ENCODE measurements at places on chromosomes 2 and 18.

GRCh38 chr18:515156-515815, 14.8 kb upstream of the COLEC12 start:
- no peak for DNase-seq

- DNase-seq = no peak
Measured at GRCh38 chr2:205763708-205764211, 81.5 kb downstream of the NRP2 start.

- DNase-seq = no peak
Measured at GRCh38 chr18:11818486-11819203, 32.6 kb upstream of the CHMP1B start.

GRCh38 chr2:163736433-163737189, 803 bp upstream of the FIGN start:
- peak; percentile 46 for DNase-seq

DNA sequence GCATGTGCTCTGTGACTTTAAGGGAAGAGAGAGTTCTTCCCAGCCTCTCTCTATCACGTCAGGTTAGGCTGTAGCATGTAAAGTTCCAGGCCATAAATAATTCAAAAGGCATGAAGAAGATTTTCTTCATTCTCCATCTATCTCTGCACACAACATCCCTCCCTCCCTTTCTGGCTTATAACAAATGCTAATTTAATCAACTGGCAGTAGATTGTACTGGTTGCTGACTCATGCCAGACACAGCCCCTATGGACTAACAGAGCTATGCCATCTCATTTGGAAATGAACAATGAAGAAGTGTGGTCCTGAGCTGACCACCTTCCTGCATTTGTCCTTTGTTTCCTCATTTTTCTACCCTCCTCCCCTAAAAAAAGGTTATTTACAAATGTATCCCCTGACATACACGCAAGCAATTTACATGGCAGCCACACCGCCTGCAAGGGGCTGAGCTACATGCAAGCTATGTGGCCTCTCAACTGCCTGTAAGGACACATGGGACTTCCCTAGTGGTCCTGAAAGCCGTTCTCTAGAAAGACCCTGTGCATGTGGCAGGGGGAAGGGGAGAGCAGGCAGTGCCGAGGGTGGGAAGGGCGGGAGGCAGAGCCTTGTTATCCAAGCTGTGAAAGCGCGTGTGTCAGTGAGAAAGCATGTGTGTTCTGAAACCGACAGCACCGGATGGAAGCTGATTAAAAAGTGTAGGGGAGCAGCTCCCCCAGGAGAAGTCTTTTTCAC, 90.9 kb upstream of the KLF7 start:
- DNase-seq = no peak

DNA sequence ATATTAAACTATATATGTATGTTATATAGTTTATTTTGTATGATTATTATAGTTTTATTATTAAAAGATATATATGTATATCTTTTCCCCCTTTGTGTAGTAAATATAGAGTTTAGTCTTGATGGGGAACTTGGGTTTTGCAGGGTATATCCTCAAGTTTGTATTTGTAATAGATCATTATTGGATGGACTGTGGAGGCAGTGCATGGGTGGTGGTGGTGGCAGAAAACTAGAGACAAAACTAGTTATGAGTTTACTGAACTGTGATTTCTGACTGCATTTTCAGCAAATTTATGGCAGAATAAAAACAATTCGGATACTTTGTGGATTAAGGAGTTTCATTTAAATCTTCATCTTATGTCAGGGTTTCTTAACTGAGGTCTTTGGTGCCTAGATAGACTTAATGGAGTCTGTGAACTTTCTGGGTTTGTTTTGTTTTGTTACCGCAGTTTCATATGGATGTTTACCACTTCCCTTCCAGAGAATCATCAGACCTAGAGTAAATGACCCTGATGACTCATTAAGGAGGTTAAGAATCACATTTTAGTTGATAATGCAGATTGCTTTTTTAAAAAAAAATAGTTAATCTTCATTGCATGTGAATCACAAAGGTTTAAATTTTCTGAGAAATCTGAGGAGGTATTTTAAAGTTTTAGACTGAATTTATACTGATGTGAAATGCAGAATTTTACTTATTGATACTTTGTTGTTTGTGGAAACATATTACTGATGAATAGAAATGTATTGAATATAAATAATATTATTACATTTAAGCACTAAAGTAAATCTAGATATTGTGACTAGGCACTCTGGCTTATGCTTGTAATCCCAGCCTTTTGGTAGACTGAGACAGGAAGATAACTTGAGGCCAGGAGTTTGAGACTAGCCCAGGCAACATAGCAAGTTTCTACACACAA, 14.5 kb downstream of the EPC2 start:
- DNase-seq = no peak

DNA sequence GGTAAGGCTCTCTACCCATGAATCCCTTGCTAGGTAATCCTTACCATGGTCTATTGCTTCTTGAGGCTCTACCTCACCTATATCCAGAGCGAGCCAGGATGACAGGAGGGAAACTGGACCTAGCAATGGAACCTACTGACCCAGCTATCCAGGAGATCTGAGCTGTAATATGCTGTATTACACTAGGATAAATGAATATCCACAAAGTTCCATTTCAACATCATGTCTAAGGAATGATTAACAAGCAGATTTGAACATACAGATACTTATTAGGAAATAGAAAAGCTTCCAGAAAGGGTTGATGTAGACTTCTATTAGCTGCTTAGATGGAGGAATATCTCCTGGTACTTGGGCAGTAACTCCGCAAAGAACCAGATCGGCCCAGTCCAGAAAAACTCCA, 110.1 kb downstream of the BAZ2B start:
- no peak for DNase-seq

- DNase-seq = no peak
Measured at GRCh38 chr2:57465067-57465466, 581.5 kb upstream of the VRK2 start.

DNA sequence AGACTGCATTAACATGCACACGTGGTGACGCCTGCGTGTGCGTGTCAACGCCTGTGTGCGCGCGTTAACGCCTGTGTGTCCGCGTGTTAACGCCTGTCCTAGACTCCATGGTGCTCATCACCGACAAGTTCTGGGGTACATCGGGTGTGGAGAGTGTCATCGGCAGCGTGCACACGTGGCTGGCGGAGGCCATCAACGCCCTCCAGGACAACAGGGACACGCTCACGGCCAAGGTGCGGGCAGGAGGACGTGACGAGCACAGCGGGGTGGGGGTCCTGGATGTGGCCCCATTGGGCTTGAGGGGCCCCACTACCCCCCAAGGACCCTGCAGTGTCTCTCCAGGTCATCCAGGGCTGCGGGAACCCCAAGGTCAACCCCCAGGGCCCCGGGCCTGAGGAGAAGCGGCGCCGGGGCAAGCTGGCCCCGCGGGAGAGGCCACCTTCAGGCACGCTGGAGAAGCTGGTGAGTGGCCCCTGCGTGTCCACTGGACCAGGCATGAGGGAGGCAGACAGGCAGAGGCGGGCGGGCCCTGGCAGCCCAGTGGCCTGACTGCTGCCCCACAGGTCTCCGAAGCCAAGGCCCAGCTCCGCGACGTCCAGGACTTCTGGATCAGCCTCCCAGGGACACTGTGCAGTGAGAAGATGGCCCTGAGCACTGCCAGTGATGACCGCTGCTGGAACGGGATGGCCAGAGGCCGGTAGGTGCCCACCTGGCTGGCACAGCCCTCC, 29.2 kb downstream of the GPC1 start:
- peak; percentile 10 for DNase-seq

DNA sequence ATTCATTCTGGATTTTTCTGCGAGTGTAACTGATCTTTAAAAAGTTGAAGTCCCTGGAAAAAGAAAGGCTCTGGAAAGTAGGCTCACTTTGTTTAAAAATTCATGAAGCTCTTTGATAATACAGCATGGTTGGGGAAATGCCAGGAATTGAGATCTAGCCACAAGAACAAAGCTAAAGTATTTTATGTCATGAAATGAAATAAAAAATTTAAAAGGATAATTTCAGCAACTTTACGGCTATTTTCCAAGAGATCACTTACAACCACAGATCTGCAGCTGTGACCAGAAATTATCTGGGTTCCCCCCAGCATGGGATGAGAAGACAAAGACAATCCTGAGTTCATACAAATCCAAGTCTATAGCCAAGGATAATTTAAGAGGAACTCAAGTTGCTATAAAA, 25.3 kb upstream of the RFX8 start:
- no peak for DNase-seq

GRCh38 chr2:103605071-103605780, 843.4 kb downstream of the TMEM182 start:
- no peak for DNase-seq

DNA sequence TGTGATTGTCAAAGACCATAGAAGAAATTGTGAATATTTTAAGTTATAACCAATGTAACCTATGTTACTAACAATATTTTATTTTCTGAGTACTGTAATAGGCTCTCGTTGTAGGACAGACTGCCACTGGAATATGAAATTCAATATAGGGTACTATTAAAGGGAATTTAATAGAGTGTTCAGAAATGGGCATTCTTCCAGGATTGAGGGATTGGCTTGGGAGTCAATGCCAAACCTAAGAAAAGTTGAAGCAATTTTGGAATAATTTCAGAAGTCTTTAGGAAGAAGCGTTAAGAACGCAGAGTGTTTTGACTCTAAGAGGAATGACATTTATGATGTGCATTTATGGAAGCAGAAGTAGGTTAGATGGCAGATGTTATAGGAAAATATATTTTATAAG, 79.0 kb downstream of the ACVR2A start:
- DNase-seq = no peak

DNA sequence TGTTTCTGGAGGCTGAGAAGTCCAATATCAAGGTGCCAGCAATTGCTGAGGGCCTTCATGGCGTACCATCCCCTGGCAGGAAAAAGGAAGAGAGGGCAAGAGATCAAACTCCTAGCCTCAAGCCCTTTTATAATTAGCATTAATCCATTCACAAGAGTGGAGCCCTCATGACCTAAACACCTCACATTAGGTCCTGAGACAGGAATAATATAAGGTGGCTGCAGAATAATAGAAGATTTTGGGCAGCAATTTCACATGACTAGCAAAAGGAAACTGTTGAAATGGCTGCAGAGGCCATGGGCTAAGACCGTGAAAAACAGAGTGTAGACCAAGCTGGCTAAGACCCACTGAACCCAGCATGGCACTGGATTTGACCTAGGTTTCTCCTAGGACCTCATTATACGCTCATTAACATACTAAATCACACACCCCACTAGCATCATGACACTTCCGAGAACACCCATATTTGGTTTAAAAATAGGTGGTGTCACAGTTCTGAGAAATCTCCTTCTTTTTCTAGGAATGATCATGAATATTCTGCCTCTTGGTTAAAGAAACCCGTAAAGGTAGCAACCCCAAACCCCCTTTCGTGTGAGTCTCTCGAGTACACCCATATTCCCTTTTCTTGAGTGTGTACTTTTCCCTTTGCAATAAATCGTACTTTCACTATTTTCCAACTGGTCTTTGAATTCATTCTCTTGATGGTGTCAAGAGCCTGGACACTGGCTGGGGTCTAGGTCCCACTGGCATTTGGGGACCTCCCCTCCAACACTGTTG, 3.1 kb upstream of the MYCN start:
- no peak for DNase-seq

DNA sequence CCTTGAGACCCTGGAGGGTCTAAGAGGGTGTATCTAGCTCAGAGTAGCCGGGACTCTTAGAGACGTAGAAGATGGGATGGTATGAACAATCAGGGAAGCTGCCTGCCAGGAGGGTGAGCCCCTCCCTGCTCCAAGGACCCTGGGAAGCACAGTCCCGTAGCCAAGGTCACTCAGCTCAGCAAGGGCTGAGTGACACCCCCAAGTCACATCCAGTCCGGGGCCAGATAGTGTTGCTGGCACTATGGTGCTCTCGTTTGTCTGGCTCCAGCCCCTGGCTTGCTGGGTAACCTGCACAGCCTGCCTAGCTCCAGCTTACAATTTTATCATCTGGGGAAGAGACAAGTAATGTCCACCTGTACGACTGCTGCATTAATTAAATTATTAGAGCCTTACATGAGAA, 22.3 kb downstream of the REEP1 start:
- DNase-seq = no peak

- peak; percentile 55 for DNase-seq
Measured at GRCh38 chr18:76709659-76710645, 112.4 kb upstream of the ZNF236 start.

DNA sequence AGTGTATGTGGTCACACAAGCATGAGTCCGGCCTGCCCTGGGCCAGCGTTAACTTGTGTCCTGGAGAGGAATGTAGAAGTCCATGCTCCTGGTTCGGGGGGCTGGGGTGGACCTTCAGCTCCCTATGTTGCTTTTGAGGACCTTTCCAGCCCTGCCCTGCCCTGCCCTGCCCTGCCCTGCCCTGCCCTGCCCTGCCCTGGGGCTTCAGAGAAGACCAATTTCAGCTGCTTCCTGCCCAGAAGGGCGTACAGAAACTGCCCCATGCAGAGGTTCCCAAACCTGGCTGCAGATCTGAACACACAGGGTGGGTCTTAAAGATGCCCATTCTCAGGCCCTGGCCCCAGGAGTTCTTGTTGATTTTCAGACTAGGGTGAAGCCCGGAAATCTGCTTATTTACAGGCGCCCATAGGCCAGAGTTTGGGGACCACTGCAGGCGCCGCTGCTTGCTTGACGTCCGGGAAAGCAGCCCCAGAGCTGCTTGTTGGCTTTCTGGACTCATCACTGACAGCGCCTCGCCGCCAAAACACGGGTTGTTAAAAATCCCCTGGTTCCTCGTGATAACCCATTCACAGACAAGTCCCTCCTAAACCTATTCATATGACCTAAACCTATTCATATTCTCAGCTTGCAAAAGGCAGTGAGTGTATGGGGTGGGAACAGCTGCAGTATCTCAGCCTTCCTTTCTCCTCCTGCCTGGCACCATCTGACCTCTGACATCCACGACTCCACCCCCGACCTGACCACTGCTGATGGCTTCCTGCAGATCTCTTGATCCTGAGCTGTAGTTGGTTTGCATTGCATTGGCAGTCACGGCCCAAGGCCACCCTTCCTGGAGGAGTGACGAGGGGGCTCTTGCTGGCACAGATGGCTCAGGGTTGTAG, 198.3 kb downstream of the GLI2 start:
- no peak for DNase-seq

GRCh38 chr2:168079236-168079635, 168.2 kb downstream of the STK39 start:
- DNase-seq = no peak

DNA sequence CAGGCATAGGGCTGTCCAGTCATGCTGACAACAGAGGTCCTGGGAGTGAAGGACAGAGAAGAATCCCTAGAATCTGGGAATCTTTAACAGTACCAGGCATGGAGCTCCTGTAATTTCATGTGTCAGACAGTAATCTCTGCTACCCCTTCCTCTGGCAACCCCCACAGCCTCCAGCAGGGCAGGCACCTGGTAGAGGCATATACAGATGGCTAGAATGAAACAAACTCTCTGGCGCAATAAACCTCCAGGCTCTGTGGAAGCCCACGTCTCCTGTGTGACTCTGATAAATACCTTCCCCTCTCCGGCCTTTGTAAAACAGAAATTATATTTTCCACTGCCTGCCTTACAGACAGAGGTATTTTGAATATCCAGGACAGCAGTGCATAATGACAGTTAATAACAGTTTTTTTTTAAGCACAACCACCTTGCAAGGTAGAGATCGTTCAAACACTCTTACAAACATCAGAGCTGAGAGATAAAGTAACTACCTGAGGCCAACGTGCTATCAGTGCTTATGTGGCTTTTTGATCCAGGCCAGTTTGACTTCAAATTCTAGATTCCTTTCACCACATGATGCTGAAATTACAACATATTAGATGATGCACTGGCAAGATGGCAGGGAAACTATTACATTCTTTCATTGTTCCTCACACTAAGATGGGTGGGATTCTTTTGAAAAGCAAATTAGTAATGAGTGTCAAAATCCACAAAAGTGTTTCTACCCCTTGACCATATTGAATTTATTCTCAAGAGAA, 47.7 kb upstream of the TMEM247 start:
- DNase-seq = no peak
